ENCODE measurements at places on chromosomes 7 and 10. TPM values are rescaled to one million over a fixed set of nuclear protein-coding genes. Genes with fewer than 3 reads are reported as not detected.

- DNase-seq = peak; percentile 50
Observed at GRCh38 chr7:139618482-139619366, 95.2 kb downstream of the CLEC2L start.

DNA sequence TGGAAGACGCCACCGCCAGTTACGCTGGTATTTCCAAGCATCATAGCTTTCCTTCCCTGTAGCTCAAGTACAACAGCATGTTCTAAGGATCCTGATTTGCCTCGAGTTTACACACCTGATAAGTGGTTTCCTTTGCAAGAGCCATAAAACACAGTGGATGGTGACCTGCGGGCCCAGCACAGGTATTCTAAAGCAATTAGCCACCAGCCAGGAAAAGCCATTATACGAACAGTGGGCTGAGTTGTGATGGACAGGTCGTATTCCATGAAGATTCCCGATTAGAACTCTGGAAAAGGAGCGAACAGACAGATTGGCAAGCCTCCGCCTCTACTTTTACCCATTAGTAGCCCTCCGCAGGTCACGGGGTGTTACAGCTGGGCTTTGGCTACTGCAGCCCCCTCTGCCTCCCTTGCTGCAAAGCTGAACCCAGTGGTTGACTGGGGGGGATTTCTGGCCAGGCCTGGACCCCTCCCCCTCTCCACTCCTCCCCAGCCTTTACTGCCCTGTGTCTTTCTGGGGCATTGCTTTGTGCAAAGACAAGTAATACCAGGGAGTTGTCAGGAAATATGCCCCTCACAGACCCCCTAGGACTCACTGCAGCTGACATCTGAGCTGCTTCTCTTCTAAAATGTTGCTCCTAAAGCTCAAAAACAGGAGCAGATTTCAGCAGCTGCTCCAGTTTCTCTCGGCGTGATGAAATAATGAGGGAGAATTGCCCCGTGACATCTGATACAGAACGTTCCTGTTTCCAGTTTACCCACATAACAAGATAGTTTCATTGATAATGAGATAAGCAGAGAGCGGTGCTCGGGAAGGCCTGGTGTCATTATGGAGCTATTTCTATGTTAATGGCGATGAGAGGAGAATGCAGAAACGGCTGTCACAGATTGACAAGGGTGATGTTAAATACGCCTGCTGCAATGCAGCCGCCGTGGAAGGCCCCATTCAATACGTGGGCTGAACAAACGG, 214.4 kb downstream of the CCSER2 start:
- DNase-seq = no peak

GRCh38 chr7:2500701-2501100, 18.9 kb upstream of the LFNG start:
- DNase-seq = no peak

DNA sequence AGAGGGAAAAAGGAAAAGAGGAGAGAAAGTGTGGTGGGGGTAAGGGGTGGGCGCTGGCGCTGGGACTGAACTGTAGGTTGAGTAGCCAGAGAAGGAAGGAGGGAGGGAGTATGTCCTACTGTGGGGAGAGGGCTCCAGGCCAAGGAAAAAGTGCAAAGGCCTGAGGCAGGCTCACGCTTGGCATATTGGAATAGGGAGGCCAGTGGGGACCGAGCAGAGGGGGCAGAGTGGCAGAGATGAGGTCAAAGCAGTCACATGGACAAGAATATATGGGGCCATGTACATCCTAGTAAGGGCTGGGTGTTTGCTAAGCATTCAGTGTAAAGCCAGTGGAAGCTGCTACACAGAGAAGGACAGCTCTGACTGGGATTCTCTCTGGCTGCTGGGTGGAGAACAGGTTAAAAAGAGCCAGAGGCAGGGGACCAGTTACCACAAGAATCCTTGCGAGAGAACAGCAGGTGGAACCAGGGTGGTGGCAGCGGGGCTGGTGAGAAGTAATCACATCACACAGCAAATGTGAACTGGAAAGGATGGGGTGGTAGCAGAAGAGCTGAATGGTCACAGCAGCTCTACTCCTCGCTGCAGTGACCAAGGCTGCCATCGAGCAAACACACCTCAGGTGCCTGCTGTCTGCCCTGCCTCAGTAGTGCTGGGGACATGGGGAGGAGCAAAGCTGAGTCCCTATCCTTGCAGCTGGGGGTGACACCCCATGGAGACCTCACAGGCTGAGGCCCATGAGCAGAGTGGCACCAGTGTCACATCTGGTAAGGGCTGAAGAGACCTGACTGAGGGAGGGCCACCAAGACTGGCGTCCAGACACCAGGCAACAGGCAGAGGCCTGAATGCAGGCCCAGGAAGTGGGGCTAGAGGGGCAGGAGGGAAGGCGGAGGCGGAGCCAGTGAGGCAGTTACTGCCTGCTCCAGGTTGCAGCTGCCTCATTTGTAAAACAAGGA, 39.5 kb downstream of the FAM53B start:
- peak; percentile 61 for DNase-seq

DNA sequence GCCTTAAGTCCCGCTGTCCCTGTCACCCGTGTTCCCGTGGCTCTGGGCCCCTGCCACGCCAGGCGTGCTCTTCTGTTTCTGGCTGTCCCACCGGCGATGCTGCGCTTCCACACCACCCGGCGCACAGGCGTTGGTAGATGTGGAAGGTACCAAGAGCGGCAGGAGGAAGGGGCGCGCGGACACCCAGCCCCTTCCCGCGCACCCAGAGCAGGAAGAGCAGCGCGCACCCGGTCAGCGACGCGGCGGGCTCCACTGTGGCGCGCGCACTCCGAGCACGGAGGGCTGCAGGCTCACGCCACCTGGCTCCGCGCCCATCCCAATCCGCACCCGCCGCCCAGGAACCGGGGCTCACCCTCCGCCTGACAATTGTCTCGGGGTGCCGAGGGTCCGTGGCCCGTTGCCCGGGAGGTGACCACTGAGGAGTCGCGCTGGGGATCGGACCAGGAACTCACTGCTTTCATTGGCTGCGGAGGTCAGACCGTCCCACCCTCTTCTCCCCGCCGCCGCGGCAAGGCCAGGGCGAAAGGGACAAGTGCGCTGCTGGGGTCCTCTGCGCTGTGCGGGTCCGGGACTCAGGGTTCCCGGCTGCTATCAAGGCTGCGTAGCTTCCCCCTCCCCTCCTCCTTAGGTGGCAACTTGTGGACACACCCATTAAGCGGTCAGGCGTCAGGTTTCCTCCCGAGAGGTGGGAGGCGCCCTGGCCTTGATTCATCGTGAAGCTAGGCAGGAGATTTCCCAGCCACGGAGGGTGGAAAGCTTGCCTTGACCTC, 121.6 kb upstream of the ZNF92 start:
- DNase-seq = no peak

FAM25A gene
- not detected for total RNA-seq

- no peak for DNase-seq
Observed at GRCh38 chr10:96261930-96262329, 9.4 kb downstream of the BLNK start.

SAP25 gene
- 26.3 TPM for total RNA-seq

BHLHA15 gene
- 0.33 TPM for total RNA-seq

DNA sequence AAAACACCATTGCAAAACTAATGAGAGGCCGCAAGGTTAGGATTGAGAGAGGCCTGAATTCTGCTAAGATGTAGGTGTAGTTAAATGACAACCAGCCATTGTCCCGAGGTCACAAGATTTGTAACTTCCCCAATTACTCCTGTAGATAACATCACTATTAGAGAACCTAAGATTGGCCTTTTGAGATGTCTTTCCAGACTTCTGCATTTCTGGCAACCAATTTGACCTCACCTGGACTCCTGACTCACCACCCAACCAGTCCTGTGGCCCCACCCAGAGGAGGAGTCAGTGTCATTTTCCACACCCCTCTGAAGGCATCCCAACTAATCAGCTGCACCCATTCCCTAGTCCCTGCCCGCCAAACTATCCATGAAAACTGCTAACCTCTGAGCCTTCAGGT, 115.7 kb downstream of the PRKAG2 start:
- no peak for DNase-seq

DNA sequence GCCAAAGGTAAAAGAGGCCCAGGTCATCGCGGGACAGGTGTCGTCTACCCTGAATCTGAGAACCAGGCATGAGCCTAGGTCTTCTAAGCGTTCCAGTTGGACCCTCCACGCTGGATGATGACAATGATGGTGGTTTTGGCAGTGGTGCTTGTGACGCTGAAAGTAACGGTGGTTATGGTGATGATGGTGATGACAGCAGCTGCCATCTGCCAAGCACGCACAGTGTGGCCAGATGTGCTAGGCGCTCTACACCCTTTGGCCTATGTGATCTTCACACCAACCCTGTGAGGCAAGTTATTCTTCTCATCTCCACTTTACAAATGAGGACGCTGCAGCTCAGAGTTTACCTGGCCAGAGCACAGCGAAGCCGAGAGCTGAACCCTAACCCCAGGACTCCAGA, 93.9 kb downstream of the FAM53B start:
- DNase-seq = peak; percentile 60

DNA sequence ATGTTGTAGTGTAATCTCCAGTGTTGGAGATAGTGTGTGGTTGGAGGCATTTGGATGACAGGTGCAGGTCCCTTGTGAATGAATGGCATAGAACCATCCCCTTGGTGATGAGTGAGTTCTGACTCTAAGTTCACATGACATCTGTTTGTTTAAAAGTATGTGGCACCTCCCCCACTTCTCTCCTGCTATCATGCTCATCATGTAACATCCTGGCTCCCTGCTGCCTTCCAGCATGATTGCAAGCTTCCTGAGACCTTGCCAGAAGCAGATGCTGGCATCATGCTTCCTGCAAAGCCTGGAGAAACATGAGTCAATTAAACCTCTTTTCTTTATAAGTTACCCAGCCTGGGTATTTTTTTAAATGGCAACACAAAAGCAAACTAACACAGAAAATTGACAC, 499.0 kb upstream of the SEMA3D start:
- no peak for DNase-seq

- no peak for DNase-seq
Observed at GRCh38 chr10:120599200-120599724, 142.2 kb downstream of the PLPP4 start.

CDHR3 gene
- 0.58 TPM for total RNA-seq

CRYGN gene
- not detected for total RNA-seq

IGFBP1 gene
- total RNA-seq = not detected

DNA sequence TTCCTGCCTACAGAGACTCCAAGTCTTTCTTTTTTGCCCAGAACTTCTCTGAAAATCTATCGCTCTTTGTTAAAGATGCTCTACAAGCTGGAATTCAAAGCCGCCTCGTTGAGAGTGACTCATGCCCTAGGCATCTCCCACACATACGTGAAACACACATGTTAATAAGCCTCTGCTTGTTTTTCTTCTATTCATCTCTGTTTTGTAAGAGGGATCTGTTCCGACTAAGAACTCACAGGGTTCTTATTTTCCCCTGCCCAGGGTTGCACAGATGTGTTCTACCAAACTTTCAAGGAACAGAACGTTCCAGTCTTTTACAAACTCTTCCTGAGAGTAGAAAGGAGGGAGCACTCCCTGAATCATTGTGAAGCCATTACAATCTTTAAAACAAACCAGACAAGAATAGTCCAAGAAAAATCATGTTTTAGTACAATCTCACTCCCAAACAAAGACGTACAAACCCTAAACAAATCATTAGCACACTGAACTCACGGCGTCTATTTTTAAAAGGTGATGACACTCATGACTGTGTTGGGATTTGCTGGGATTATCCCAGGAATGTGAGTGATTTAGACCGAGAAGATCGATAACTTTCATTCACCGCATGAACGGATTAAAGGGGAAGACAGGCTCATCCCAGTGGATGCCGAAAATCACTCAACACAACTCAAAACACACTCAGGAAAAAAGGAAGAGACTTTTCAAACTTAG, 55.3 kb upstream of the INPP5A start:
- no peak for DNase-seq

DNA sequence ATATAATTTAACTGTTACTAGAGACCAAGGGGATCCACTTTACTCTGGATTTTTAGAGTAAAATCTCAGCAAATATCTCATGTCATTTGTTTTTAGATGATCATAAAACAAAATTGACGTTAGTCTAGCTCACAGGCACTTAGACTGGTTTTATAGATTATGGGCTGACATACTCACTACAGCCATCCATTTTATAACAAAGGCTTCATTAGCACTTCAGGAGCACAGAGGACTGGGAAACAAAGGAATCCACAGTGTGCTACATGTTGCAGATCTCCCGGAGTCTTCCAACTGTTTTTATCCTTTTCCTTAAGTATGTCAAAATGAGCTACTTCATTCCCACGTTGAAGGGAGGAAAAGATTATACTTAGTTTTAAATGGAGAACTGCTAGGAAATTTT, 15.9 kb upstream of the SCRN1 start:
- no peak for DNase-seq

- no peak for DNase-seq
Observed at GRCh38 chr7:131031099-131031868, 296.4 kb upstream of the MKLN1 start.

- DNase-seq = no peak
Observed at GRCh38 chr10:61179771-61180170, 235.8 kb upstream of the RHOBTB1 start.

SMKR1 gene
- 2.3 TPM for total RNA-seq

DNA sequence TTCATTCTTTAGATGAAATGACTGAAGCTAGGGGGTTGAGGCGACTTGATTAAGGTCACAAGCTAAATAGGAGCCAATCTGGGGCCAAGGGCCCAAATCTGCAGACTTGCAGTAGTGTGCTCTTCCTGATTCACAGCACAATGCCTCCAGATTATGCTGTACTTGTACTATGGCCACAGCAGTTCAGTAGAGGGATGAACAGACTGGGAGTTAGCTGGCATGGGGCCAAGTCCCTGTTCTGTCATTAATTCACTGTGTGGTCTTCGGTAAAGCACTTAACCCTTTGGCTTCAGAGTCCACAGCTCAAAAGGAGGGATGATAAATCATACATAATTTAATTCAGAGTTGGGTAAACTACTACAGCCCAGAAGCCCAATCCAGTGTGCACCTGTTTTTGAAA, 196.8 kb downstream of the XPNPEP1 start:
- DNase-seq = no peak

- DNase-seq = peak; percentile 5
Observed at GRCh38 chr10:110181911-110182310, 25.5 kb upstream of the MXI1 start.

DNA sequence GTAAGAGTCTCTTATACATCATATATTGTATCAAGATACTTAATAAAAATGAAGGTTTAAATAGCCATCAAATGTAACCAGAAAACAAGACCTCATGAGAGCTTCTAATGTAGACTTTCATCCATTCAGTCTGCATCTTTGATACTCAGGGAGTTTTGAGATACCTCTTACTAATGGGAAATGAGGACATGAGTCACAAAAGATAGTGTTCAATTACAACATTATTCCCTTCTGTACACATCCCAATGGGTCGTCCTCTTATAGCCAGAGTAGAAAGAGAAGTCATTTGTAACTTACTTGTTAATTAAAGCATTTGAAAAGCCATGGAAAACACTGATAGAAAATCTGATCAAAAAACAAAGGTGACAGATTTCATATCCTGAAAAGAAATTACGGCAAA, 19.4 kb downstream of the SHTN1 start:
- no peak for DNase-seq

PAX2 gene
- total RNA-seq = not detected

DNA sequence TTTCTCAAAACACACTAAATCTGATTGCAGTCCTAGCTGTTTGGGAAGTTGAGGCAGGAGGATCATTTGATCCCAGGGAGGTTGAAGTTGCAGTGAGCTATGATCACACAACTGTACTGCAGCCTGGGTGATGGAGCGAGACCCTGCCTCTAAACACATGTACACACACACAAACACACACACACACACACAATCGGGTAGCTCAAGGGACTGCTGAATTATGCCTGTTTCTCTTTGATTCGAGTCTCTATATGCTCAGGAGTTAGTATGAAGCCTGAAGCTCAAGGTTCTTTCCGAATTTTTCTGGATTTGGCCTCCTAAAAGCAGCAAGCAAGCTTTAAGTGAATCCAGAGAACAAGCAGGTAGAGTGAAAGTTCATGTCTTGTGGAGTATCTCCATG, 22.5 kb downstream of the PRTFDC1 start:
- no peak for DNase-seq

GRCh38 chr10:70274643-70275042, 9.2 kb downstream of the NPFFR1 start:
- DNase-seq = no peak
